Activated B cell treated with CpG ODN at 0.5 μM for 24 hours (primary cell): ENCODE measurements at places on chromosomes 4 and X. TPM values are rescaled to one million over a fixed set of nuclear protein-coding genes. Genes with fewer than 3 reads are reported as not detected.
A peak's percentile ranks its signal among the peaks of the same experiment; 100 is the strongest.

Gene SSX5
- total RNA-seq, result not detected in 2 replicates

Gene PCYT1B
- not detected in 2 replicates for total RNA-seq

Gene NDP
- not detected in 2 replicates for total RNA-seq

DNA sequence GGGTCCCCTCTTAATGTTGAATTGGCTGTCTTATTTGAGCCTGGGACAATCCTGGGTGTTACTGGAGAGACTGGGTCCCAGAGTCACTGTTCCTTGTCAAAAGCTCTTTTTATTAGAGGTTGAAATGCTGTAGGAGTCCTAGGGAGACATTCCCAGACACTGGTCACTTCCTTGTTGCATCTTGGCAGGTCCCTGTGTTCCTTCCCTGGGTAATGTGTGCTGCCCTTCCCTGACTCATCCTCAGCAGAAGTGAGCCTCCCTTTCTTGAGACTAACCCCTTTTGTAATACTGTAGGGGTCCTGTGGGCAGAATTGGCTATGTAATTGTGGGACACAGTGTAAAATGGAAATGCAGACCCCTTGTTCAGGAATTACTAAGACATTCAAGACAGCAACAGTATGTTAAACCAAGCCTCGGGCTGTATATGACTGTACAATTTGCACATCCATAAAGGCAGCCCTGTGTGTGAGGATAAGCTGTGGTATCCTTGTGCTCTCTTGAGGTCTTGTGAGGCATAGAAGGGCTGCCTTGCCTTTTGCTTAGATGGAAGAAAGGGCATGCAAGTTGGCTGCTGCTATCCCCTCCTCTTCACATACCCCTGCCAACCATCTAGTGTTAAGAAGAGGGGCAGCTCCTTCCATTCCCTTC, 53.5 kb downstream of the DCLK2 start:
- no peak overlapping the region for H3K4me3 ChIP-seq
- no peak overlapping the region for H3K27ac ChIP-seq
- peaks cover 8% of the 10 kb centered on the region for H3K27me3 ChIP-seq
- no peaks in the 10 kb centered on the region for H3K36me3 ChIP-seq
- no peak for DNase-seq
- H3K4me1 ChIP-seq, result peaks cover 24% of the 10 kb centered on the region

GRCh38 chr4:94680176-94680862, 77.4 kb upstream of the BMPR1B start:
- H3K36me3 ChIP-seq, result no peaks in the 10 kb centered on the region
- H3K27ac ChIP-seq, result no peak overlapping the region
- H3K4me1 ChIP-seq, result no peaks in the 10 kb centered on the region

DNA sequence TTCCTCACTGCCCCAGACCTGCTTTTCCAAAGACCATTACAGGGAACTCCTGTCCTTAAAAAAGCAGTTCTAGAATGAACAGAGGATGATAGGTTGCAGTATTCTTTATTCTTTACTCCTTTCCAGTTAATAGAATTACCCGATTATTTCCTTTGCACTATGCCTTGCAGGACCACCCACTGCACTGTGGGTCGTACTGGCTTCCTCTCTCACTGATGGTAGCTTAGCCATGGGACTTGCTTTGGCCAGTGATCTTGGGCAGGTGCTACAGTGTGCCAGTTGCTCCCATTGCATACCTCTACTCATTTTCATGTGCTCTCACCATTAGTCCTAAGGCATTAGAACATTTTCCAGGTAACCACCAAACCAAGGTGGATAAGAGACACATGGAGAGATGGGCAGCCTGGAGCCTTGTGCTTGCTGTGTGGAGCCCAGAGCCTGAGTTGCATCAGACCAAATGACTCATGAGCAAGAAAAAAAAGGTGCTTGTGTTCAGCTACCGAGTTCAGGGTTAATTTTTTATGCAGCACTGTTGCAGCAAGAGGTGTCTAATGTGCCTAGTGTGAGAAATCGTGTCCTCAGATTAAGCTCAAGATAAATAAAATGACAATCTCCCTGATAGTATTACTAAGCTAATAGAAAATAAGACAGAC, 7.6 kb upstream of the UNC5C start:
- DNase-seq, result no peak
- H3K4me3 ChIP-seq, result no peak overlapping the region
- no peak overlapping the region for H3K27ac ChIP-seq
- H3K36me3 ChIP-seq, result no peaks in the 10 kb centered on the region
- no peaks in the 10 kb centered on the region for H3K4me1 ChIP-seq

DNA sequence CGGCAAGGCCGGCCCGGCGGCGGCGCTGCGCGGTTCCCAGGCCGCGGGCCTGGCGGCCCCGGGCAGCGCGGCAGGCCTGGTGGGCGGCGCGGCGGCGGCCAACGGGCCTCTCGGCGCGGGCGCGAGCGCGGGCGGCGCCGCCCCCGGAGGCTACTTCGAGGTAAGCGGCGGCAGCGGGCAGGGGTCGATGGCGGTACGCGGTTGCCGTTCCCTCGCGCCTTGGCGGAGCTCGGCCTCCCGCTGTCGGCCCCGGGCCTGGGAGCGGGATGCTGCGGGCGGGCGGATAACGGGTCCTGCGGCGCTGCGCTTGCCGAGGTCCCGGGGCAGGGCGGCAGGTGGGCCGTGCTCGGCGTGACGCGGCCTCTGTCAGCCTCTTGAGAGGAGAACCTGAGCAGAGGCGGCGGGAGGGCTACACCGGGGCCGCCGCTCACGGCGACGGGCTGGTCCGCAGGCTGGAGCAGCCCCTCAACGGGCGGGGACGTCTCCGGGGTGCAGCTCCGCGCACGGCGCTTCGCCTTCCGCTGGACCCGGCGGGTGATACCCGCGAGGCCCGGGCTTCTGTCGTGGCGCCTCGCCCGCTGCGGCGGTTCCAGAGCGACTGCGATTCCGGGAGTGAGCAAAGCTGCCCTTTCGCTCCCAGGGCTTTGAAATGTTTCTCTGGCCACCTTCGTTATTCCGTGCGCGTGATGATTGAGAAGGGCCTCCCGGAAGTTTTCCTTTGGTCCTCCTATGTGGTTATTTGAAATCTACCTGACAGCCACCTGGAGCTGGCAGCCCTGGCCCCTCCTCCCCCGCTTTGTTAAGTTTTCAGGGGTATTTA, 774 bp downstream of the FAM193A start:
- H3K27me3 ChIP-seq, result no peaks in the 10 kb centered on the region
- peak overlapping the region; percentile 85 for H3K4me3 ChIP-seq
- H3K27ac ChIP-seq, result peak overlapping the region; percentile 82
- peak; percentile 66 for DNase-seq

DNA sequence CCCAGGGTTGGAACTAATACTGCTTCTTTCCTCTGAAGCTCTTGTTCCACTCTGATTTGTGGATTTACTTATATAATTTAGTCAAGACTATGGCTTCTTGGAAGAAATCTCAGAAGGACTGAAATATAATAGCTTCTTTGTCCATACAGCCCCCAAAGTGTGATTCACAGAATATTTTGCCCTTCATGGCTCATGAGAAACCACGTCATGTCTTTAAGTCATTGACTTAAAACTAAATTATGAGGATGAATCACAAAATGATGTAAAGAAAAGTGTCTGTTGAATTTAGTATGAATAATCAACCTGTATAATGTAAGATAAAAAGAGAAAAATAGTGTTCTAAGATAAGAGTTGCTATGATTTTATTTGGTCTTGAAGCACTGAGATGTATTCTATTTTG, 43.3 kb upstream of the AGA start:
- no peaks in the 10 kb centered on the region for H3K36me3 ChIP-seq
- DNase-seq, result no peak
